ENCODE measurements at places on chromosomes 3 and 15. TPM values are rescaled to one million over a fixed set of nuclear protein-coding genes. Genes with fewer than 3 reads are reported as not detected.

DNA sequence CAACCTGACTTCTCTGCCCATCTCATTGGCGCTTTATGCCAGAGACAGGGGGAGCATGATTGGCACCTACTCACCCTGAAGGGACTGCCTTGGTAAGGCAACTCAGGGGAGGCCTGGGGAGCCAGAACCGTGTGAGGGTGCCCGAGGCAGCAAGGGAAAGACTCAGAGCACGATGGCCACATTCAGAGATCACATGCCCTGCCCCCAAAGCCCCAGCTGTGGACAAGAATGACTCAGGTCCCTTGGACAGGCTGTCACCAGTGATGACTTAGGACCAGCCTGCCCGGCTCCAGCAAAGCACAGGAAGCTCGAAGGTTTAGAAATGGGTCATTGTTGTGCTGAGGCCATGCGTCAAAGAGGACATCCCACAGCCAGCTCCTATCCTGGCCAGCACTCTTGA lies 49.1 kb upstream of the LIMD1 start:
- peak; percentile 51 for DNase-seq

- no peak for DNase-seq
Measured at GRCh38 chr3:10489746-10490483, 15.5 kb downstream of the ATP2B2 start.

DNA sequence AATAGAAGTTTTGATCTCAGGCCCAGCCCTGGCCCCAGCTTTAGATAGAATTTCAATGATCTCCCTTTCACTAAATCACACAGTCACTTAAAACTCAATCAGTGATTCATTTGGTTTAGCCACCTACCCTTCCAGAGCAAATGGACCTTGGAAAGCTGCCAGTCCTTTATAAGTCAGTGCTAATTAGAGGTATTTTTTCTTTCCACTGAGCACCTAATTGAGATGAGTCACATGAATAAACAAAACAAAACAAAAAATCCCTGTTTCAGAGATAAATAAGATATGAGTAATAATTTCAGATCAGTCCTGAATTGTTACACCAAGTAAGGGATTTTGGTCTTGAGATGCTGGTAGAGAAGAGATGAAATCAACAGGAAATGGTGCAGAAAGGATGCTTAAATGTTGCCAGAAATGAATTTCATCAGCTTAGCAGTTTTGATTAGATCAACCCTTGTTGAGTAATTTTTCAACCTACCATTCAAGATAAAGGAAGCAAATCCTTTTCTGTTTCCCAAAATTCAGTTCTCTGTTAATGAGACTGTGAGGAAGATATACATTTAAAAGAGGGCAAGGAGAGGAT lies 352.0 kb upstream of the COL8A1 start:
- DNase-seq, result peak; percentile 4

DNA sequence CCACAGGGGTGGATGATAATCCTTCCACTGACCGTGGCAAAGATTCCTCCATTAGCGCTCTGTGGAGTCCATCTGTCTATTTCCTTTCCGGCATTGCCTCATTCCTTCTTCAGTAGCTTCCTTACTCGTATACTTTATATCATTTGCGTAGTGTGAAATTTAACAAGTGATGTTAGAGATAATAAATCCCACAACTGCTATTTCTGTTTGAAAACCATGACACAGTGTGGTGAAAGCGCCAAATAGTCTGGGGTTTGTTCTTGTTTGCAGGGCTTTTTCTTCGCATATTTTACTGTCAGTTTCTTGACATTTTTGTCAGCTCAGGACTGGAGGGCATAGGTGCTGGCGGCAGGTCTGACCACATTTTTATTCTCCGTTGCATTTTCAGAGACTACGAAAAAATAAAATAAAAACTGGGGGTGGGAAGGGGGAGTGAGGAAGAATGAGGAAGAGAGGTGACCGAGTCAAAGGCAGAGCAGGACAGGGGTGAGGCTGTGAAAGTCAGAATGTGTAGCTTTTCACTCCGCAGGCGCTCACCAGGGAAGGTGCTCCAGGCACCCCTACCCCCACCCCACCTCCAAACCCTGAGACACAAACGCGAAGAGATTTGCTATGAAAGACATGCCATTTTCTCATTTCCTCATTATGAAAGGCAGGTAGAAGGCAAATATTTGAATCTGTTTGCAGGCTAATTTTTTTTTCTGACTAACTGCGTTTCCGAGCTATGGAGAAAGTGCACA lies 965.0 kb downstream of the MCTP2 start:
- DNase-seq, result peak; percentile 46

The HIGD2B gene
- total RNA-seq, result not detected

DNA sequence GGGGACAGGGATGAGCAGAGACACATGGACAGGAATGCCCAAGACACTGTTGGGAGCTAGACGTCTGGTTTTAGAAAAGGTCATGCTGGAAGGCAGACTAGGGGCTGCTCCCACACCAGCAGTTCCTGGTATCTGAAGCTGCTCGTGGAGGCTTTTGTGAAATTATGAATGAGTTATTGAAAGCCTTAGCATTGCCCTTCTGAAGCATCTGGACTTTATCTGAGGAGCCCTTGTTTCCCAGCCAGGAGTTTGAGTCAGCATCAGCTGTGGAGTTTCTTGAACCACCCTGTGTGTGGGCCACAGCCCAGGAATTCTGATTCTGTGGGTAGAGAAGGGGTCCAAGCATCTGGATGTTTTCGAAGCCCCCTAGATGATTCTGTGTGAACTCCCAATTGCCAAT lies 258.7 kb downstream of the SLCO3A1 start:
- no peak for DNase-seq

The CELF6 gene
- total RNA-seq, result 0.46 TPM

The COL8A1 gene
- total RNA-seq, result 102 TPM

DNA sequence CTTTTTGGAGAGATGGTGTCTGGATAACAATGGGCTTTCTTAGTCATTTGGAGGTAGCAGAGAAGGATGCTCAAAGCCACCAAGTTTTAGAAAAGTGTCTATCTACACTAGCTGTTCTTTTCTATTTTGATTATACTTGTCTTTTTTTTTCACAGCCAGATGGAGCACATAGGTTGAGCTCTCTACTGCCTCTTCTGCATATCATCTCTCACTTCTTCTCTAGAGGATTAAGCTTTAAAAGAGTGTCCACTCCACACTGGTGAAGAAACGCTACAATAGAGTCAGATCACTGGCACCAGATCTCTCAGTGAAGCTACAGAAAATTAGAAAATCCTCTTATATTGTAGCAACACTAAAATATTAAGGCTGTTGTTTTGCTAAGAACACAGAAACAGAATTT lies 145.3 kb upstream of the MBNL1 start:
- DNase-seq, result no peak

The GABRG3 gene
- total RNA-seq, result not detected

The GOLGB1 gene
- total RNA-seq, result 23.1 TPM

DNA sequence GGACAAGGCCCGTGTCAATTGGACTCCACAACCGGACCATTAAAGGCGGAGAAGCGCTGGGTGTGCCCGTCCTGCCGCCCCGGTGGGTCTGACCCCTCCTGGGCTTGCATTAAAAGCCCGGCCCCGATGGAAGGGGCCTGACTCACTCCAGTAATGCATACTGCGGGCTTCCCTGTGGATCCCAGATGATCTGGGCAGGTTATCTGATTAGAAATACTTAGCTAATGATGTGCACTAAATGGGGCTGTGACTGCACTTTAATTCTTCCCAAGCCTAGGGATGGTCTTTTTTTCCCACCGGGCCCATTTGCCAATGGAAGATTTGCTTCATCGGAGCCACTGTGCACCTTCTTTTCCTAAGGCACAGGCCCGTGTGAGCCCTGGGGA lies 124.9 kb downstream of the TMEM266 start:
- no peak for DNase-seq

GRCh38 chr3:46878781-46879436 lies 1.4 kb downstream of the PTH1R start:
- no peak for DNase-seq
